ENCODE measurements at places on chromosomes 11 and 22.

DNA sequence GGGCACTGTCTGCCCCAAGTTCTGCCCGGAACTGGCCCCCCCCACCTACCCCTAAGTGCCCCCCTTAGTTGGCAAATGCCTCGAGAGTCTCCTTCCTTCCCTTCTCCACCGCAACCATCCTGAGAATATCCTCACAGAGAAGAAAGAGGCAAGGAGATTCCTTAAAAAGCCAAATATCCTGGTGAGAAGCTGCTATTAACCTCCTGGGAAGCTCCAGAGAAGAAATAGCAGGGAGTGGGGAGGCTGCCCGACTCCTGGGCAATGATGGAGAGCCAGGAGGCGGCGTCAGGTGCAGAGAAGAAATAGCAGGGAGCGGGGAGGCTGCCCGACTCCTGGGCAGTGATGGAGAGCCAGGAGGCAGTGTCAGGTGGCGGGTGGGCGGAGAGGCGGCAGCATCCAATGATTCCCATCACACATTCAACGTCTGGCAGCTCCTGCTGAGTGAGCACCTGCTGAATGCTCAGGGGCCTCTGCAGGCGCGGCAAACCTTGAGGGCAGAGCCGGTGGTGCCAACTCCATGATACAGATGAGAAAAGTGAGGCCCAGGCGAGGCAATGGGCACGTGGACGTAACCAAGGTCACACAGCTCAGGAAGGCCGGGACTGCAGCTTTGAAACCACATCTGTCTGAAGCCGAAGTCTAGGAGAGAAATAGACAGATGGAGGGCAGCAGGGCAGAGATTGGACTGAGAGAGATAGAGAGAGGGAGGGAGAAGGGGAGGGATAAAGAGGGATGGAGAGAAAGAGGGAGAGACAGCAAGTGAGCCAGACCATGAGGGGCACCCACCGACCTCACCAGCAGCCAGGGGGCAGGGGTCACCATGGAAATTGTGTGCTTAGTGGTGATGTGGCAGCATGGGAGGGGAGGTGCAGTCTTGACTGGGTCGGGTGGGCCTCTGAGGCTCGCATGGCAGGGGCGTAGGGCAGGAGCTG is 58.3 kb downstream of the CYTH4 start:
- peaks cover 82% of the 10 kb centered on the region for H3K27me3 ChIP-seq
- H3K27ac ChIP-seq = no peak overlapping the region
- peaks cover 30% of the 10 kb centered on the region for H3K4me1 ChIP-seq
- no peaks in the 10 kb centered on the region for H3K36me3 ChIP-seq
- DNase-seq = no peak

DNA sequence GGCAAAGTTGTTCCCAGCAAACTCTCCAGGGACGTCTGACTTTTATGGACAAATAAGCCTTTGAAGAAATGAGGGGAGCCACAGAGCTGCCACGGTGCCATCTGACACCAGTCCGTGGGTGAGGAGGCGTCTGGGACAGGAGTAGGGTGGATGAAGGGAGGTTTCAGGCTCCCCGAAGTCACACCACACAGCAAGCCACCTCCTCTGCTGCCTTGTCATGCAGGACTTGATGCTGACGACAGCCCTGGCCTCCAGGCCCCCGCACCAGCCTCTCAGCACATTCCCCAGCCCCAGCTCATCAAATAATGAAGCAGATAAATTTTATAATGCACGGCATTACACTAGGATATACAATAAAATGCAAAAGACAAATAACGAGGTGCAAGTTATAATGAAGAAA is 156.5 kb downstream of the CEP164 start:
- H3K36me3 ChIP-seq = no peaks in the 10 kb centered on the region
- DNase-seq = no peak
- H3K4me3 ChIP-seq = no peak overlapping the region
- no peaks in the 10 kb centered on the region for H3K27me3 ChIP-seq

DNA sequence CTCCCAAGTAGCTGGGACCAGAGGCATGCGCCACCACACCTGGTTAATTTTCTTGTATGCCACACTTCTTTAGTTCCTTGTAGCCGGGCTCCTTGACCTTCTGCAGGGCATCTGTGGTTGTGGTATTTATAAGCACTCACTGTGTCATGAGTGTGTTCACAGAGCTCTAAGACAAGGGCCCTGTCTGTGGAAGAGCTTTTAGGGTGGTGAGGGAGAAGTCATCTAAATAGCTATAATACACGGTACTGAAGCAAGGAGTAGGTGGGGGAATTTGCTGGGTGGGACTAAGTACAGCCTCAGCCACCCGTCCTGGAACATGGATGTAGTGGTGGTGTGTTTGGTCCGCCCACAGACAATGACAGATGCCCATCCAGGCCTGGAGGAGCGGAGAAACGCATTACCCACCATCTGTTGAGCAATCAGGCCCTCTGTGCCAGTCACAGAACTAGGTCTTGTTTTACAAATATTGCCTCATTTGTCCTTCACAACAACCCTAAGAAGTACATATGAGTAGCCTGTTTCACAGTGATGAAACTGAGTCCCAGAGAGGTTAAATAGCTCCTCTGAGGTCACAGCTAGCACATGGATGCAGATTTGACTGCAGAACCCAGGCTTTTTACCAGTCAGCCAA is 10.1 kb downstream of the ACO2 start:
- no peaks in the 10 kb centered on the region for H3K27me3 ChIP-seq
- no peak for DNase-seq
- peaks cover 44% of the 10 kb centered on the region for H3K4me1 ChIP-seq
- peaks cover 18% of the 10 kb centered on the region for H3K36me3 ChIP-seq
- no peak overlapping the region for H3K4me3 ChIP-seq
- peak overlapping the region; percentile 81 for H3K27ac ChIP-seq

DNA sequence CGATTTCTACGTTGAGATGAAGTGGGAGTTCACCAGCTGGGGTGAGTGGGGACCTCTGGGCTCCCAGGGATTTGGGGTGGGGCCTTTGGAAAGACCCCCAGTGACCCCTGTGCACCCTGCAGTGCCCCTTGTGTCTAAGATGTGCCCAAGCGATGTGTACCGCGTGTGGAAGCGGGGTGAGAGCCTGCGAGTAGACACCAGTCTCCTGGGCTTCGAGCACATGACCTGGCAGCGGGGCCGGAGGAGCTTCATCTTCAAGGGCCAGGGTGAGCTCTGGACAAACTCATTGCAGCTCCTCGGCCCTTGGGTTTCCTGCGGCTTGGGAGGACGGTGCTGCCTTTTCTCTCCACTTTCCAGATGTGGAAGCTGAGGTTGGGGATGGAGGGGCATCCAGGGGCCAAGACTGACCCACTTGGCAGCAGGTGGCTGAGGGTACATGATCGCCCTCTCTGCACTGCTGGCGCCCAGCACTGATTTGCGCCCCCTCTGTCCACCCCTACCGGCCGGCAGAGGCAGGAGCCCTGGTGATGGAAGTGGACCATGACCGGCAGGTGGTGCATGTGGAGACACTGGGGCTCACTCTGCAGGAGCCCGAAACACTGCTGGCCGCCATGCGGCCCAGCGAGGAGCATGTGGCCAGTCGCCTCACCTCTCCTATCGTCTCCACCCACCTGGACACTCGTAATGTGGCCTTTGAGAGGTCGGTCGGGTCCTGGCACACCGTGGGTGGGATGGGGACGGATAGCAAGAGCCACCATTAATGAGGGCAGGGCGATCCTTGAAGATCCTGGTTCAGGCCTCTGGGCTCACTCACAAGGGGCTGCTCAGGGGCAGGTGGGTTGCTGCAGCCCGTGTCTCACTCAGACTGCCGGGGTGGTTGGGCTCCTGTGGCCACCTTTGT is 2.6 kb downstream of the ANKRD13D start:
- no peak for DNase-seq
- no peak overlapping the region for H3K4me3 ChIP-seq
- peaks cover 45% of the 10 kb centered on the region for H3K36me3 ChIP-seq
- H3K4me1 ChIP-seq = peaks cover 64% of the 10 kb centered on the region

DNA sequence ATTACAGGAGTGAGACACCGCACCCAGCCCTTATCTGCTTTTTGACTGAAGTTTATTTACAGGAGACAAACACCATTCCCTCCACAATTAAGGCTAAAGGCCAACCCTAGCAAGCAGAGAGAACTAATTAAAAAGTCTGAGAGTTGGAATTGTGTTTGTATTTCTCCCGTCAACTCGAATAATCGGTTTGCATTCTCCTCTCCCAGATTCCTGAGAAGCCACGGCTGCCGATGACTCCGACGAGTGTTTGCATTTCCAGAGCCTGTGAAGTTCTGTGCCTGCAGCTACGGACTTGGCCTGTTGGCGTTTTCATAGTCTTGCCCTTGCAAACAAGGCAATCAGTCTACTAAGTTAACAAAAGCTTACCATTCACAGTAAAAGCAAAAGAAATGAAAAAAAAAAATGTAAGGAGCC is 73.2 kb upstream of the NUP50 start:
- DNase-seq = peak; percentile 81
- H3K27me3 ChIP-seq = peaks cover 49% of the 10 kb centered on the region
- no peak overlapping the region for H3K27ac ChIP-seq
- no peaks in the 10 kb centered on the region for H3K4me1 ChIP-seq
- no peaks in the 10 kb centered on the region for H3K36me3 ChIP-seq

DNA sequence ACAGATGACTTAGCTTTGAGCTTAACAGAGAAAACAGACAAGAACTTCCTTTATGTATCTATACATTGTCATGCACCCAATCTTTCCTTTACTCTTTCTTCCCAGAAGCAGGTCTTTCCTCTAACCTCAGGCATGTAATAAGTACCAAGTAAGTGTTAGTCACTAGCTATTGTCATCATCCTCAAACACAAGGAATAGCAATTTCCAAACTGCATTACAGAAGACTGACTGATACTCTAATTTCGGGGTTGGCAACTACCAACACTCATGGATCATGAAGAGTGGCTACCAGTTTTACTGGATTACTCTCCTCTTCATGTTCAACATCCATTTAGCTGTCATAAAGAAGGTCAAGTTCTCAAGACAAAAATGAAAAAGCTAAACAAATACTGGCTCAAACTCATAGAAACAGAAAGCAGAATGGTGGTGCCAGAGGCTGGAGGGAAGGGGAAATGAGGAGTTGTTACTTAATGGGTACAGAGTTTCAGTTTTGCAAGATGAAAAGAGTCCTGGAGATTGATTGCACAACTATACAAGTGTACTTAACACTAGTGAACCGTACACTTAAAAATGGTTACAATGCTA is 111.6 kb downstream of the SIK3 start:
- H3K36me3 ChIP-seq = no peaks in the 10 kb centered on the region
- H3K27ac ChIP-seq = peak overlapping the region; percentile 64
- no peak for DNase-seq
- peaks cover 17% of the 10 kb centered on the region for H3K4me1 ChIP-seq
- H3K27me3 ChIP-seq = no peaks in the 10 kb centered on the region

- H3K4me1 ChIP-seq = no peaks in the 10 kb centered on the region
- H3K27ac ChIP-seq = no peak overlapping the region
- no peaks in the 10 kb centered on the region for H3K36me3 ChIP-seq
- H3K4me3 ChIP-seq = no peak overlapping the region
- no peaks in the 10 kb centered on the region for H3K27me3 ChIP-seq
These were observed 101.2 kb upstream of the RAG2 start for GRCh38 chr11:36699271-36699670.

GRCh38 chr11:82794490-82794889 is 60.8 kb upstream of the FAM181B start:
- DNase-seq = no peak
- no peaks in the 10 kb centered on the region for H3K4me1 ChIP-seq
- H3K27me3 ChIP-seq = no peaks in the 10 kb centered on the region
- H3K36me3 ChIP-seq = no peaks in the 10 kb centered on the region
- no peak overlapping the region for H3K4me3 ChIP-seq
- no peak overlapping the region for H3K27ac ChIP-seq

- H3K4me3 ChIP-seq = no peak overlapping the region
- peaks cover 10% of the 10 kb centered on the region for H3K4me1 ChIP-seq
- H3K27me3 ChIP-seq = no peaks in the 10 kb centered on the region
- no peak overlapping the region for H3K27ac ChIP-seq
These were observed 31.4 kb downstream of the MMP7 start for GRCh38 chr11:102499151-102499550.

DNA sequence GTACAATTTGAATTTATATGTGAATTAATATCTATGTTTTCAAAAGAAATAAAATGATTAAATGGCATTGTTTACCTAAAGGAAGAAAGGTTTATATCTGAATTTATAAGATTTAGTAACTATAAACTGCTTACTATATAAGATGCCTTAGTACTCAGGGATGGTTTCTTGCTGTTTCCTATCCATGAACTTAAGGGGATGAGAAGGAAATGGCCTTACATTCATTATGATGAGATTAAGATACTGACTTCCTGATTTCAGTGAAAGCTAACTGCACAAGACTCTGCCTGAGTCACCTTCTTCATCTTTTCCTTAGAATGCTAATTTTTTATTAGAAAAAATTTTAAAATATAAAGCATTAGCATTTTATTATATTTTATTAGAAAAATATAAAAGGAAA is 606.3 kb upstream of the ARHGAP42 start:
- no peak overlapping the region for H3K27ac ChIP-seq
- H3K36me3 ChIP-seq = no peaks in the 10 kb centered on the region
- H3K4me3 ChIP-seq = no peak overlapping the region
- no peaks in the 10 kb centered on the region for H3K27me3 ChIP-seq
- no peaks in the 10 kb centered on the region for H3K4me1 ChIP-seq

DNA sequence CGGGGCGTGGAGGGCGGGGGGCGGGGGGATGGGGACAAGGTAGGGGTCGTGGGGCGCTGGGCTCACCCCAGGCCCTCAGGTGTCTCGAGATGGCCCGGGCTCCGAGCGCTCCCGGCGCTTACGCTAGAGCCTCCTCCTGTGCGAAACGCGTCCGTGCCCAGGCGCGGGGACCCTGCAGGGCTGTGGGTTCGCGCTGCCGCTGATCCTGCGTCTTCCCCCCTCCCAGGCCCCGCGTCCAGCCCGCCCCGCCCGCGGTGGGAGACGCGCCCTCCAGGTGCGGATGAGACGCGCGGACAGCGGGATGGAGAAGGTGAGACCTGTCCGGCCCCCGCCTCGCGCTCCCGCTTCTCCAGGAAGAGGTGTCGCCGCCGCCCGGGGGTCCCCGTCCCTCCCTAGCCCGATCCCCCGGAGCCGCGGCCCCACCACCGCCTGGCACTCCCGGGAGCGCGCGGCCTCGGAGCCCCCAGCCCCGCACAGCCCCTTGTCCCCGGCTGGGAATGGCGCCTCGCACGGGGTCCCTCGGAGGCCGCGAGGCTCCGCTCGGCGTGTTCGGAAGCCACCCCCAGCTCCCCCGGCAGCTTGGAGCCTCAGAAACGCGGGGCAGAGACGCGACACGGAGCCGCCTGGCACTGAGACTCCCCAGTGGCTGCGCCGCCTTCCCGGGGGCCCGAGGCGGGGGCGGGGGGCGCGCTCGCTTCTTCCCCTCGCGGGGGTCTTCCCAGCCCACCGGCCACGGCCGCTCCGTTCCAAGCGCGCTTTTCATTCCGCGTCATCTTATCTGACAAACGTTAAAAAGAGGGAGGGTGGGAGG is 27.6 kb upstream of the TOLLIP start:
- H3K4me3 ChIP-seq = peak overlapping the region; percentile 52
- peak; percentile 64 for DNase-seq
- no peaks in the 10 kb centered on the region for H3K36me3 ChIP-seq
- H3K27me3 ChIP-seq = peaks cover 5% of the 10 kb centered on the region

DNA sequence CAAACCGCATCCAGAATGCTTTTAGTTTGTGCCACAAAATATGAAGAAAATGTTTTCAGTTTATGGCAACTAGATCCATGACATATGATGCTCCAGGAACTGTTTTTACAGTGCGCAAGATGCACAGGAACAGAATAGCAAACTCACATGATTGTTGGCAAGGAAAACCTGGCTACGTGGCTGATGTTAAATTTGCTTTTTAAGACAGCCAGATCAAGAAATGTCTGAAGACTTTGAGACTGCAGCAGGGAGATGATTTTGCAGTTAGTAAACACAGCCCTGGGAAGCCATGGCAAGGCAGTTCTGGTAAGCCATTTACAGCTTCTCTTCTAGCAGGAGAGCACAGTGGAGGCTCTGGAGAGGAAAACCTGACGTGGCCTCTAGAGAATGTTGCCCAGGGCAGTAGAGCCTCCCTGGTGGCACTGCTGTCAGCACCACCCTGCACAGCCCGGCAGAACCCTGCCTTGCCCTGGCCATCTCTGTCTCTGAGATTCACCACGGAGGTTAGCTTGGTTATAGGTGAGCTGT is 69.8 kb upstream of the TNRC6B start:
- peak overlapping the region; percentile 58 for H3K27ac ChIP-seq
- DNase-seq = peak; percentile 33
- H3K4me1 ChIP-seq = peaks cover 39% of the 10 kb centered on the region
- H3K4me3 ChIP-seq = peak overlapping the region; percentile 30
